ENCODE measurements at places on chromosomes 12 and 14.

- no peak for DNase-seq
Measured at GRCh38 chr14:104266631-104267575, 128.5 kb downstream of the KIF26A start.

- DNase-seq: peak; percentile 11
Measured at GRCh38 chr12:94603434-94604365, 46.7 kb downstream of the TMCC3 start.

DNA sequence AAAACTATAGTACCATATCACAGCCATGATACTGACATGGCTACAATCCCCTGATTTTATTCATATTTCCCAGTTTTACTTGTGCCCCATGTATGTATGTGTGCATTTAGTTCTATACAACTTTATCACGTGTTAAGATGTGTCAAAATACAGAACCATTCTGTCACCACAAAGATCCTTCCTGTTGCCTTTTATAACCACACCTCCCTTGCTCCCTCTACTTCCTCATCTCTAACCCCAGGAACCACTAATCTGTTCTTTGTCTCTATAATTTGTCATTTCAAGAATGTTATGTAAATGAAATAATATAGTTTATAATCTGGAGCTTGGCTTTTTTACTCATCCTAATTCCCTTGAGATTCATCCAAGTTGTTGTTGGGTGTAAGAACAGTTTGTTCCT lies 358.4 kb downstream of the DPF3 start:
- DNase-seq: no peak

DNA sequence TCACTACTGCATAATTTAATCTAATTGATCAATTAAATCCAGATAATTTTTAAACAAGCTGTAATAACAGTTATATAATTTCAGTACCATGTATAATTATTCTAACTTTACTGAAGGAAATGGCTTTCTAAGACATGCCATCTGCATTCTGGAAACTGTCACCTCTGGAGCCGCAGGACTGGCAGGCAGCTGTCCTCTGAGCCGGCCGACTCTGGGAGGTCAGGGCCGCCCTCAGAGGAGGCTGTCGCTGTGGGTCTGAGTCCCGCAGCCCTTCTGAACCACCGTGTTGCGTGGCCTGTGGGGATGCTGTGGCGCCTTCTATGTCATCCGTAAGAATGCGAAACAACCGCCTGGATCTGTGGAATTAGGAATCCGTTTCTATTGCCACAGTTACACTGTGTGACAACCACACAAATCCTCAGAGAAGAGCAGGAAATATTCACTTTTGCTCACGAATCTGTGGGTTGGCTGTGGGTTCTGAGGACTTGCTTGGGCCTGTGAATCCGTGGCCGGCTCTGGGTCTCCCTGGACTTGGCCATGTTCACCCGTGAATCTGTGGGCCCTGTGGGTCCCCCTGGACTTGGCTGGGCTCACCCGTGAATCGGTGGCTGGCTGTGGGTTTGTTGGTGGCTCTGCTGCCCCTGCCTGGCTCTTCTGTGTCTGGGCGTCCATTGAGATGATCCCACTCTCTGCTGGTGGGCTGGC lies 17.2 kb upstream of the GALNT9 start:
- DNase-seq: no peak

GRCh38 chr12:12919666-12920435 lies 28.5 kb downstream of the GPRC5A start:
- DNase-seq: no peak

DNA sequence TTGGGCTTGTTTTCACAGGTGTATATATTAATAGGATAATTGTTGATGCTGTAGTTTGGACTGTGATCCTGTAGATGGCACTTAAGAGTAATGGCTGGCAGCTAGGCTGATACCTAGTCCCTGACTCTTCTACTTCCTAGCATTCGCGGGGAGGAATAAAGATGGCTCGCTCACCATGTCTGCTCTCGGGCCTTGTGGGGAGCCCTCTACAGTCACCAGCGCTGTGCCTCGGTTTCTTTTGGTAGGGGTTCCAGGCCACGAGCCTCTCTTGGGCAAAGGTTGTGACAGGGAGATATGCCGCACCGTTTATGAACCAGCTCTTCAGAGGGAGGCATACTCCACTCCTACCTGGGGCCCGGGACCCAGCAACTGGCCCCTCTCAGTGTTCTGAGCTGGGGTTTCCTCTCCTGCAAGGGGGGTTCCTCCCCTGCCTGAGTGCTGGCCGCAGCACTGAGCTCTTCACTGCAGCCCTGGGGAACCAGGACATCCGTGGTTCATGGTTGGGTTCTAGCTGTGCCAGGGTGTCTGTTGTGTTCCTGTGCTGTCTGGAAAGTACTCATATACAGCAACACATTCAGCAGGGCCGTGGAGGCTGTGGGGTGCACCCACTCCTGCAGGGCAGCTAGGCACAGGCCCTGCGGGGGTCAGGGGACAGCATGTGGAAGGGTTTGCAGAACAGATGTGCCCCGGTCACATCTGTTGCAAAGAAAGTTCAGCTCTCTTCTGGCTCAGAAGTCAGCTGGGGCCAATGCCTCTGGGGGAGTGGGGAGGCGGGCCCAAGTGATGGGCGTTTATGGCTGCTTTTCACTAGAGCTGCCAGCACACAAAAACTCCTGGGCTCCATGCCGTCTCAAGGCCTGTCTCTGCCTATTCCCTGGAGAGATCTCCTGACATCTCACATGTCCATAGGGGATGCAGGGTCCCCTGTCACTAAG lies 147.9 kb downstream of the PPFIA2 start:
- DNase-seq: no peak

- DNase-seq: no peak
Measured at GRCh38 chr12:46490635-46491034, 118.1 kb upstream of the SLC38A2 start.

DNA sequence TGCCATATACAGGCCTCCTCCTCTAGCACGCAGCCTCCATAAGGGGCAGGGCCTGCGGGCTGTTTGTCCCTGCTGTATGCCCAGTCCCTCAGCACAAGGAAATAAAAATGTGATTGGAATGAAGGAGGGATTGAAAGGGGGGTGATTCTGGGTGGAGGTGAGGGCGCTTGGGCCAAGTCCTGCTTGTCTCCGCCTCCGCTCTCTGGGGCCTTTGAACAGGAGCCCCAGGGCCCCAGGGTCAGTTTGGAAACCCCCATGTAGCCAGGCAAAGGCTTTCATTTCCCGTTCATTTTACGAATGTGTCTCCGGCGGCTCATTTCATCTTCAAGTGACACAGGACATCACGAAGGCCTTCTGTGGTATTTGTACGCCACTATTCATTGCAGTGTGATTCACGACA lies 4.5 kb upstream of the CACNA2D4 start:
- DNase-seq: no peak

DNA sequence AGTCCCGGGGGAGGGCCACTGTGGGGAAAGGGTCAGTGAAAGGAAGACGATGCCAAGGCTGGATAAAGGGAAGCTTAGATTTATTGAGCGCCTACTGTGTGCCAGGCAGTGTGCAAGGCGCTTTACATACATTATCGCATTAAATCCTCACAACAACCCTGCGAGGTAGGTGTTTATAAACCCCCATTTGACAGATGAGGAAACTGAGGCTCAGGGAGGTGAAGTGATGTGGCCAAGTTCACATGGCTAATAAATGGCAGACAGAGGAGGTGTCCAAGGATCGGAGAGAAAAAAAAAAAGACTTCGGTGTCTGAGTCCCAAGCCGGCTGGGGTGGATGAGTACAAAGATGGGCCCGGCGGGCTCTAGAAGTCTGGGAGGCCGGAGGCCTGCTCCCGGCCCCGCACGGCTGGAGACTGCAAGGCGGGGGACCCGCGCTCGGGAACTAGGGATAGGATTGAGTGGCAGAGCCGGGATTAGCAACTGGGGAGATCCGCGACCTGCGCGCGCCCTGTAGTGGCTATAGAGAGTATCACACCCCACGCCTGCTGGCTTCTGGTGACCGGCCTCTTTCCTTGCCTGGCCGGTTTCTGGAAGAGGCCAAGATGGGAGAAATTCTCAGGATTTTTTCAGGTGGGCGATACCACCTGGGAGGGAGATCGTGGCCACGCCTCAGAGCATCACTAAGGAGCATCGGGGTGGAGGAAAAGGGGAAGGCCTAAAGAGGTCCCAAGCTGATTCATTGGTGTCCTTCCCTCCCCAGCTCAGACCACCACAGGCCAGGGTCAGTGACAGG lies 3.9 kb downstream of the DDN start:
- DNase-seq: no peak

GRCh38 chr12:4307593-4308333 lies 13.2 kb upstream of the TIGAR start:
- no peak for DNase-seq

DNA sequence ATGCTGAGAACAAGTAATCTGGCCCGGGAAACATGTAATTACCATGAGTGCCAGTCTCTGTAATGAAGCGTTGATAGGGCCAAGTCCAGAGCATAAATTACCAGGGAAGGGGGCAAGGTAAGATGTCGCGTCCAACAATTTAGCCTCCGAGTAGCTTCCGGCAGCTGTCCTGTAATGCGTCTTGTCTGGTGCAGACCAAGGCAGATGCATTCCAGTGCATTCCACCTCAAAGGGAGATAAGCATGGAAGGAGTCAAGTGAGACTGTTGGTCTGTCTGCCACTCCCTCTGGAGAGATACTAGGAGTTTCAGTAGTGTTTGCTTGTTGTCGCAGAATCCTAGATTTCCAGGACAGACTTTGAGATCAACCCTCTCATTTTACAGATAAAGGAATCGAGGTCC lies 218.3 kb downstream of the AACS start:
- no peak for DNase-seq

DNA sequence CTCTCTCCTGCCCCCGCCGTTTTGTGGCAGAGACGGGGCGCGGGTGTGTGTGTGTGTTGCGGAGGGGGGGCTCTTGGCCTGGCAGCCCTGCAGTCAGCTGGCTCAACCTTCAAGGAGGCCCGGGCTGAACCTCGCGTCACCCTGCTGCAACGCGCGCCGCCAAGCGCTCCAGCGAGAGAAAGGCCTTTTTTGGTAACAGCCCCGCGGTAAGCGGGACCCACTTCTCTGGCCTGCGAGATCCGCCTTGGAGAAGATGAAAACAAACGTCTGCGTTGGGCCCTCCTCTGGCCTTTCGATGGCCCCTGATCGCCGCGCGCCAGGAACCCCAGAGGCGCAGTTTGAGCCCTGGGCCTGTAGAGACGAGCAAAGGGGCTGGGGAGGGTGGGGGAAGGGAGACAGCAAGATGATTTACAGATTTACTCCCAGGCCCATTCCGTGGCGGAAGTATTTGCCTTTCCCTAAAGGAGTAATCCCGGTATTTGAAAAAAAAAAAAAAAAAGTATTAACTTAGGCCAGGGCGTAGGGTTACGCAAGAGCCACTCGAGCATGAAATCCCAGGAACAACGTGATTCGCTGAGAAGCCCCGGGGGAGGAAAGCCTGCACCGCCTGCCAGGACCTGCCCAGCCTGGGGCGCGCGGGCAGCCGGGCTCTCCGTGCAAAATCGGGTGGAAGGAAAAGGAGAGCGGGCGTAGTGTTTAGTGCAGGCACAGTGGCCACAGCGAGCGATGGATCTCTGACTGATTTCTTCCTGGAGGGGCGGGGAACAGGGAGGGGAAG lies 4.5 kb upstream of the IRF2BPL start:
- DNase-seq: peak; percentile 71

GRCh38 chr14:64364907-64365306 lies 23.2 kb upstream of the MTHFD1 start:
- DNase-seq: no peak

- no peak for DNase-seq
Measured at GRCh38 chr12:77630344-77630743, 200.3 kb upstream of the NAV3 start.

- no peak for DNase-seq
Measured at GRCh38 chr12:132575661-132576060, 34.7 kb downstream of the LRCOL1 start.

DNA sequence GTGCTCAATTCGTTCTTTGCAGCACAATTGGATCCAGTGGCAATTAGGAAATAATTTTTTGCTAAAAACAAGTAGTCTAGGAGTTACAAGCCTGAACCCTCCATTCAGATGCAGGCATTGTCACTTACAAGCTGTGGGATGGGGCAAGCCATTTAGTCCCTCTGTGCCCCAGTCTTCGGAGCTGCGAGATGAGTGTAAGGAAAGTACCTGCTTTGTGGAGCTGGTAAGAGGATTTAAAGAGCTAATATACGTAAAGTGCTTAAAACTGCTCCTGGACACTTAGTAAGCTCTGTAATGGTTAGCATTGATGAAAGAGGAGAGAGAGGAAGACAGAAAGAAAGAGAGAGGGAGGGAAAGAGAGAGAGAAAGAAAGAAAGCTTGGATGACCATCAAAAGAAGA lies 112.5 kb downstream of the LGMN start:
- DNase-seq: no peak

GRCh38 chr12:13203034-13203922 lies 6.8 kb downstream of the EMP1 start:
- no peak for DNase-seq

- no peak for DNase-seq
Measured at GRCh38 chr14:33996462-33996861, 45.6 kb upstream of the EGLN3 start.

DNA sequence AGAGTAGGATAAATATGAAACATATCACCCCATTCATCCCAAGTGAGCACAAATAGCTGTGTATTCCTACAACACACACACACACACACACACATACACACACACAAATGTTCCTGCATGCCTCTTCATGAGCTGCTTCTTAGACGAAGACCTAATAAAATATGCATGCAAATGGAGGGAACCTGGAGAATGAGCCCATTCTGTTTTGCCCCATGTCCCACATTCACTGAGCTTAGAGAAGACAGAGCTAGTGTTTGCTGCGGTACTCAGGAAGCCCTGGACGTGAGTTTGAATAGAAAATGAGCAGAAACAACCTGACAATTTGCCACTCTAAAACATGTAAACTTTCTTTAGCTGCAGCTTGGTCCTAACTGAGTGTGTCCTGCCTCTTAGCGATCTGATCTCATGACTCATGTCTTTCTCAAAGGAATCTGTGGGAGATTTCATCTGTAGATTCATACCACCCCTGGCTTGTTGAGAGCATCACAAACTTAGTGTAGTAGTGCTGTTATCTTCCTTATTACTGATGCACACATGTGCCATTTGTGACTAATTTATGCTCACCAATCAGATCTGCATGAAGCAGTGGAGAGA lies 86.8 kb downstream of the ITPR2 start:
- no peak for DNase-seq

- no peak for DNase-seq
Measured at GRCh38 chr14:79044894-79045624, 874.9 kb downstream of the NRXN3 start.

DNA sequence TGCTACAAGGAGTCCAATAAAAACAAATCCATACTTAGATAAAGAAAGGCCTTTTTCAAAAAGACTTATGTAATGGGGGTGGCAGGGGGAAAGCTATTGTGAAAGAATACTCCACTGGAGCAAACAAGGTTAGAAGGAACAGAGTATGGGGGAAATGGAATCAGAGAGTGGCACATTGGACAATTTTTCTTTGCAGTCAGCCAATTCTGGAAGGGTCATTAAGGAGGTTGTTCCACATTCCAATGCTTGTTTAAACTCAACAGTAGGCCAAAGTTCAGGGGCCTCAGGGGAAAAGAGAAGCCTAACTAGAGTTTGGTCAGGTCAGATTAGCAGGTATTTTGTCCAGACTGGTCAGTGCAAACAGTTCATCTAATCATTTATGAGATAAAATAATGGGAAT lies 105.2 kb upstream of the RESF1 start:
- DNase-seq: no peak
